ENCODE measurements at places on chromosomes 1 and 21.
A peak's percentile ranks its signal among the peaks of the same experiment; 100 is the strongest.

- no peak for DNase-seq
Measured at GRCh38 chr1:109171646-109172045, 42.1 kb upstream of the SARS1 start.

- DNase-seq = no peak
Measured at GRCh38 chr1:47554901-47555300, 117.1 kb downstream of the FOXD2 start.

- no peak for DNase-seq
Measured at GRCh38 chr1:15519625-15520024, 4.4 kb downstream of the CASP9 start.

DNA sequence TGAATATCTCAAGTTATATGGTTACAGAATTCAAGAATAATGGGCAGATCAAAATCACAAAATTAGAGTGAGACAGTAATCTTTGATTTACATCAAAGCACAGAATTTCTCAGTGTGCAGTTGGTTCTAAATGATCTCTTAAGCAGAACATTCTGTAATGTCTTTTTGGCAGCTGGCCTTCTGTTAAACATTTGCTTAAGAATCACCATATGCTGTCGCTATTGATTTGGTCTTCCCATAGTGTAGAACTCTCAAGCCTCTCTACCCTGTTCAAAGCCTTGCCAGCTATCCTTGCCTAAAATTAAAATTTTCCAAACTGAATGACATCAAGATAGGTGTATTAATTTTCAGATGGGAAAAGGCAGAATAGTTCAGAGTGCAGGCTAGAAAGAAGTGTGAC lies 38.9 kb upstream of the ERO1B start:
- no peak for DNase-seq

GRCh38 chr21:45640001-45640887 lies 3.3 kb upstream of the PCBP3 start:
- no peak for DNase-seq

GRCh38 chr1:187121661-187122060 lies 292.9 kb downstream of the PLA2G4A start:
- DNase-seq = no peak

- no peak for DNase-seq
Measured at GRCh38 chr1:84923317-84923716, 30.3 kb upstream of the LPAR3 start.

DNA sequence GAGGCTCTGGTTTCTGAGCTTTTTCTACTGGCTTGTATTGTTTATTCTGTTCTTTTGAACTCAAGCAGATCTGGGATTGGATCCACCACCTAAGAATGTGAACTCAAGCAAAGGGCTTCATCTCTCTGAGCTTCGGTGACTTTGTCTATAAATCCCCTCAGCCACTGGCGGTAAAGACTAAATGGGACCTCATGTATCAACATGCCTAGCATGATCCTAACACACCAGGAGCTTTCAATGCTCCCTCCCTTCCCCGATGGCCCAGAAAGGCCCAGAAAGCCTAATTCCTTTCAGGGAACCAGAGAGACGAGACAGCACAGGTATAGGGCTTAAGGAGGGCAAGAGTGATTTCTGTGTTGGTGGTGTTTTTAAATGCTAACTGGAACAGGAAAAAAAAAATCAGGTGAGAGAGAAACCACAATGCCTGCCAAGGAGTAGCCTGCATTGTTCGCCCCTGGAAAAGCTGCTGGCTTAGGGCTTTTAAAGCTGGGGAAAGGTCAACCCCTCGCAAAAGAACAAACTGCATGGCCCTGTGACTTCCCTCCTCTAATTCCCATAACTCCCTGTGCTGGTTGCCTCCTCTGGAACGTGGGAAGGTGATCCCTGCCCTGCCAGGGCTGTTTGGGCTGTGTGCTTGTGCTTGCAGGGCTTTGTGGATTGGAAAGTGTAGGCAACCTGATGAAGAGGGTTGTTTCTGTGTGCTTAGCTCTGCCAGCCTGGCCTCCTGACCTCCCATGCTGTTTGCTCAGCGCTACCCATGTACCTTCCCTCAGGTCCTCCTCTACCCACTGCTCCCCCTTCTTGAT lies 147.0 kb downstream of the PLPP3 start:
- no peak for DNase-seq

- no peak for DNase-seq
Measured at GRCh38 chr1:9835758-9836631, 12.2 kb upstream of the CLSTN1 start.

DNA sequence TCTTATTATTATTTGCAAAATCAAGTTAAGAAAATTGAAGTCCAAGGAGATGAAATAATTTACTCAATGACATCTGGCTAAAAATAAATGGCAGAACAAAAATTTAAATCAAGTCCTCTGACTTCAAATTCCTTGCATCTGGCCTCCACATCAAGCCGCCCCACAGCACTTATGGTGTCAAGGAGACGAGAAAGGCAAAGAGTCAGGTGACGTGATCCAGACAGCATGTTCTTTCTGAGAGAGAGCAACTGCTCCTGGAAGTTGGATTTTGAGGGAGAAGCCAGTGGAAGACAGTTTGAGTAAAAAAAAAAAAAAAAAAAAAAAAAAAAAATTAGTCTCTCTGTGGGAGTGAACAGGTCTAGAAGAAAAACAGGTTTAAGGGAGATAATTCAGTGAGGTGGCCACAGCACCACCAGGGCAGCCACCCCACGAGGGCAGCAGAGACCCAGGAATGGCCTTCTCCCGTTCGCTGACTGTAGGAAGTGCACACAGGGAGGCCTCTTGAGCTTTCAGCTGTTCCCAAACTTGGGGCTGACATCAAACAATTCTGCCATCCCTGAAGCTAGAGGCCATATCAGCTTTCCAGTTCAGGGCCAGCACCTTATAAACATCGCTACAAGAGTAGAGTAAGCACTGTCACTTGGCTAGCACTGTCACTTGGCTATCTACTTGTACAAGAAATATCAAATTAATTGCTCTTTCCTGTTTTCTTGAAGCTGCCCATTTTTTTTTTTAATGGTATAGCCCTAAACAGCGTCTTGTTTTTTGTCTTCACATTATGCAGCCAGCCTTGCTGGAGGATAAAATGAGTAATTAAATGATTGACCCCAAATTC lies 7.8 kb downstream of the C1orf162 start:
- peak; percentile 70 for DNase-seq

DNA sequence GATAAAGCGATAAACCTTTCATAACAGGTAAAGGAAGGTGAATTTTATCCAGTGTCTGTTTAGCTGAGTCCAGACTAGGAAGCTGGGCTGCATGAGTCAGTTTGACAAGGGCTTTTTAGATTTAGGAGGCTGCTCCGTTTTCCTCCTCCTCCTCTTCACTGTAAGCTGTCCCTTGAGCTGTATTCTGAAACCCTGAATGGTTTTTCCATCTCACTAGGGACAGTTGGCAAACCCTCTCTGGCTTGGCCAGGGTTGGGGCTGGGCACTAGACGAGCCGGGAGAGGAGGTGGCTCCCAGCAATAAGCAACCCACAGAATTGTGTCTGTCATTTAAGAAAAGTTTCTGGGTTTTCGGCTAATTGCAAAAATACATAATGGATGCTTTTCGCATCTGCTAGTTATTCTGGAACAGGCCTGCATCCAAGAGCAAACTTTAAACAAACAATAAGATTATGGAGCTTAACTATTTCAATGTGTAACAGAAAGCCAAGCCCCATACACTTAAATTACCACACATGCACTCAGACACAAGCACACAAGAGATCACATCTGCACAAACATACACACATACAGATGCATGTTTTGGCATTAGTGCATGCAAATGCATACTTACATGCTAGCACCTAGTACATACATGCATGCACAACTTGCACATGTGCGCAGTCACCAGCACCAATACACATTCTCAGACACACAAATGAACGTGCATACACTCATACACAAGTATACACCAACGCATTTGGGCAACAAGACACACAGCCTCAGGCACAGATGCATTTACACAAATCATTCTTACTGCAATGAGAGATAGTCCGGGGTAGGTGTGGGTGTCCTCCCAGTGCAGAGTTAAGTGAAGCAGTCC lies 27.8 kb upstream of the FOXE3 start:
- no peak for DNase-seq

DNA sequence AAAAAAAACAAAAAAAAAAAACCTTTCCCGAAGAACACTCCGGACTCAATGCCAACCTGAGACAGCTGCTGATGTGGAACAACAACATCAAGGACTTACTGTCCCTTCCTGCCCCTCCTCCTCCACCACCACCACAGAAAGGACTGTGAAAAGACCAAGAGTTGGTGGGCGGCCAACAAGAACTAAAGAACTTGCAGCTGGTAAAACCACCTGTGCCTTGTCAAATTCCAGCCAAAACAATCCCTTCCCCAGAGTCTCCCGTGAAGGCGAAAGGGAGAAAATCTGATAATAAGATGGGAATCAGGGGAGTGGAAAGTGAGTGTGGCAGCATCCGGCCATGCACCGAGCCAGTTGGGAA lies 88.9 kb downstream of the PROX1 start:
- no peak for DNase-seq

- DNase-seq = peak; percentile 77
Measured at GRCh38 chr1:21937372-21938121, 437 bp upstream of the HSPG2 start.

- DNase-seq = peak; percentile 63
Measured at GRCh38 chr1:2554621-2555387, 1.4 kb upstream of the TNFRSF14 start.

DNA sequence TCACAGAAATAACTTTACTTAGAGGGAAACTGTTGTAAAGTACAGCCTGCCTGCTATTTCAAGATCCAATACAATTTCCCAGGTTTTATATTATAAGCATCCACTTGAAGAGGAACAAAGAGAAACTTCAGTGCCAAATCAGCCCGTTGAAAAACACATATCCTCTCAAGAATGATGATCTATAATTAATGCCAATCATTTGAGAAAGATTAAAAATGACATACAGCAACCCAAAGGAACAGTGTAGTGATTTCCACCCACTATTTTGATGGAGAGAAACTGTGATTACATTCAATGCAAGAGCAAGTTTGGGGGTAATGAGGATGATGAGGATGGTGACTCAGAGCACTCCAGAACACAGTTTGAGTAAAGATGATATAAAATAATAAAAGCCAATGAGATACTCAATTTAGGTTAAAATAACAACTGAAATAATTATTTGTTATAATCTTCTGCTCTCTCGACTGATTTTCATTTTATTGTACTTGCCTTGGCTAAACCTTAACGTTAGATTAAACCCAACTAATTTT lies 715.5 kb downstream of the NCAM2 start:
- no peak for DNase-seq

GRCh38 chr1:6603238-6603914 lies 707 bp upstream of the KLHL21 start:
- DNase-seq = peak; percentile 66

All from CD4-positive, alpha-beta T cell treated with Interleukin-1 beta for 1 hour (primary cell).